ENCODE measurements at places on chromosomes 6 and 20. TPM values are rescaled to one million over a fixed set of nuclear protein-coding genes. Genes with fewer than 3 reads are reported as not detected.

DNA sequence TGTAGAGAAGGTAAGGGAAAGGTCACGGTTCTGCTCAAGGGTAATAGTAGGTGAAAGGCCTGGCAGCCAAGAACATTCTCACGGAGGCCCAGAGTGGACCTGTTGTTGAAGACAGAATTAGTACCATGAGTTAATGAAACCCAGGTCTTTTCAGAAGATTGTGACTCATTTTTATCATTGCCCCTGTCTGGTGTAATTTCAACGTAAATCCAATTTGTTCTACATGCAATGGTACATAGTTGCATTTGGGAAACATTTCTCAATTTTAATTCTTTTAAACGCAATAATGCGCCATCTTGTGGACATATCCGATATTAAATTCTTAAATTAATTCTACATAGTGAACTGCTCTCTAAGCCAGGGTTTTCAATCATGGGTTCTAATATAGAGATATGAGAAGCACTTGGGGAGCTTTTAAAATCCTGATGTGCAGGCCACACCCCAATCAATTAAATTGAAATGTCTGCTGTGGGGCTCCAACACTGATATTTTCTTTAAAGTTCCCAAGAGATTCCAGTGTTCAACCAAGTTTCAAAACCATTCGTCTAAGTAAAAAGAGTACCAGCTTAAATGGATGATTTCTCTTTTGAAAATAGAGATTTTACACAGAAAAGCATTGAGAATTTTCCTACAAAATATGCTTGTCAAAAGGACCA is 257.4 kb downstream of the PLCB1 start:
- DNase-seq = peak; percentile 67

DNA sequence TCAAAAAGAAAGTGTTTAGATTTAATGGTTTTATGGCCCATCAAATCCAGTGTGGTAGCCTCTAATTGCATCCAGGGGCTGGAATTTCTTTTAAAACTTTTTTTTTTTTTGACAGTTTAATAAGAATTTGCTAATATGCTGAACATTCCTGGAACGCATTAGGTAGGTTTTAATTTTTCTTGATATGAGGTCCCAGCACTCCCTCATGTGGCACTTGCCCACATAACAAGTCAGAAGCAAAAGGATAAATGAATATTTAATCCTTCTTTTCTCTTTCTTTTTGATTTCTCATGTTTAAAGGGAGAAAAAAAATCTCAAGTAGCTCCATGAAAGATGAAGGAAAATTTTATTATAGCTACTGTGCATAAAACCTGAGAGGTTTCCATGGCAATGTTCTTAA is 13.5 kb downstream of the HAO1 start:
- DNase-seq = peak; percentile 2

DNA sequence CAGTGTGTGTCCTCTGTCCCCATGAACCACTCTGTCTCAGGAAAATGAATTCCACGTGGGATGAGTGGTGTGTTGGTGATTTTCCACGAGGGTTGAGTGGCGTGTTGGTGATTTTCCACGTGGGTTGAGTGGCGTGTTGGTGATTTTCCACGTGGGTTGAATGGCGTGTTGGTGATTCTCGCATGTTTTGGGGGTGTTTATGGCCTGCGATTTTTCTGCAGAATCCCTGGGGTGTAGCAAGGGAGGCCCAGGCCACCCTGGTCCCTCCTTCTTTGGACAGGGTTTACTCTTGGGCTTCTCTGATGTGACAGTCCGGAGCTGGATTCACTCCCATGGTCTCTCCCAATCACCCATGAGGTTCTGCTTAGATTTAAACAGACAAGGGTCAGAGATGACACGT is 90.6 kb upstream of the FRMD1 start:
- DNase-seq = no peak

DNA sequence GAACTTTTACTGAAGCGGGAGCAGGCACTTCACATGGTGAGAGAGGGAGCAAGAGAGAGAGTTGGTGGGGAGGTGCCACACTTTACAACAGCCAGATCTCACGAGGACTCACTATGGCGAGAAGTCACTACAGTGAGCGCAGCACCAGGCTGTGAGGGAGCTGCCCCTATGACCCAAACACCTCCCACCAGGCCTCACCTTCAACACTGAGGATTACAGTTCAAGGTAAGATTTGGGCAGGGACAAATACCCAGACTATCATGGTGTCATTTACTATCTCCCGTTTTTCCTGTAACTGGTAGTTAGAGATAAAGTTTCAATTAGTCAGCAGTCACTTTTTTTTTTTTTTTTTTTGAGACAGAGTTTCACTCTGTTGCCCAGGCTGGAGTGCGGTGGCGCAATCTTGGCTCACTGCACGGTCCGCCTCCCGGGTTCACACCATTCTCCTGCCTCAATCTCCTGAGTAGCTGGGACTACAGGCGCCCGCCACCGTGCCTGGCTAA is 7.8 kb downstream of the RBCK1 start:
- DNase-seq = no peak

UST gene
- 39.7 TPM for total RNA-seq

PGBD1 gene
- total RNA-seq = 9.9 TPM

DNA sequence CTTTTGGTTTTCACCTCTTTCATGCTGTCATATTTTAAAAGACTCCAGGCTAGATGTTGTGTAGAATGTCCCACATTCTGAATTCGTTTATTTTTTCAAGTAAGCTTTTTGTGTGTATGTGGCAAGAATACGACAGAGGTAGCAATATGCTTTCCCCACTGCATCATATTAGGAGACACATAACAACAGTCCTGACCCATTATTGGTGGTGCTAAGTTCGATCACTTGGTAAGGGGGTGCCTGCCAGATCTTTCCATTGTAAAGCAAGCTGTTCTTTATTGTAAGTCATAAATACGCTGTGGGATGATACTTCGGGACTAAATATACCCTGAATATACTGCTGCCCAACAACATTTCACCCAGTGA is 588 bp upstream of the NCOA3 start:
- no peak for DNase-seq

DNA sequence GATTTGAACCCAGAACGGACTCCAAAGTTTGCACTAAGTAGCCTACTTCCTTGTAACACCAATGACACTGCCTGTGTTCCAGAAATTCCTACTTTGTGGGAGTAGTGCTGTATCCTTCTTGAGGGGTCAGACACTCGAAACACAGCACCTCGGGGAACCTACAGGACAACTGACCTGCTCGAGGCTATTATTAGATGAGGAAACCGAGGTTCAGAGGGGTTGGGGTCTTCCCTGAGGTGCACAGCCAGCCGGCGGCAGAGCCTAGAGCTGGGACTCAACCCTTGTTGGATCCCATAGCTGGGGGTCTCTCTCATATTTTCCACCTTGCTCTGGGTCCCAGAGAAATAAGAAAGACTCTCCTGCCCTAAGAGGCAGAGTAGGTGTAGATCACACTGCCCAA is 89.8 kb upstream of the PTPN1 start:
- no peak for DNase-seq

DNA sequence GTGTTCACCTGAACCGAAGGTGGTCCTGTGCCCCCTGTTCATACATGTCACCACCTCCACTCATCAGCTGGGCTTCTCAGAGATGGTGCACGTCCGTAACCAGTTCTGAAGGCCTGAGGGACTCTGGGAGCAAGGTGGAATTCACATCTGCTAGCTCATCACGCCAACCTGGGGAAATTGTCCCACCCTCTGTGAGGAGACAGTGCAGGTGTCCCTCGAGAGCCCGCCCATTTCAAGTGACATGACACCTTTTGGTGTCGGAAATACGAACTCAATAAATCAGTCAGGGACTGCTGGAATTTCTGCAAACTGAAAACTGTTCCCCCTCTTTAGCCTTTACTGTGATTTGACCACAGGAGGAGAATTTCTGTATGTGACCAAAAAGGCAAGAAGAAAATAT is 99.4 kb downstream of the SYNDIG1 start:
- no peak for DNase-seq

HLA-A gene
- total RNA-seq = 206 TPM

- no peak for DNase-seq
Observed at GRCh38 chr6:166470029-166470862, 87.5 kb upstream of the MPC1 start.

CCR6 gene
- total RNA-seq = 1.4 TPM
